ENCODE measurements at places on chromosomes 5 and 9.

DNA sequence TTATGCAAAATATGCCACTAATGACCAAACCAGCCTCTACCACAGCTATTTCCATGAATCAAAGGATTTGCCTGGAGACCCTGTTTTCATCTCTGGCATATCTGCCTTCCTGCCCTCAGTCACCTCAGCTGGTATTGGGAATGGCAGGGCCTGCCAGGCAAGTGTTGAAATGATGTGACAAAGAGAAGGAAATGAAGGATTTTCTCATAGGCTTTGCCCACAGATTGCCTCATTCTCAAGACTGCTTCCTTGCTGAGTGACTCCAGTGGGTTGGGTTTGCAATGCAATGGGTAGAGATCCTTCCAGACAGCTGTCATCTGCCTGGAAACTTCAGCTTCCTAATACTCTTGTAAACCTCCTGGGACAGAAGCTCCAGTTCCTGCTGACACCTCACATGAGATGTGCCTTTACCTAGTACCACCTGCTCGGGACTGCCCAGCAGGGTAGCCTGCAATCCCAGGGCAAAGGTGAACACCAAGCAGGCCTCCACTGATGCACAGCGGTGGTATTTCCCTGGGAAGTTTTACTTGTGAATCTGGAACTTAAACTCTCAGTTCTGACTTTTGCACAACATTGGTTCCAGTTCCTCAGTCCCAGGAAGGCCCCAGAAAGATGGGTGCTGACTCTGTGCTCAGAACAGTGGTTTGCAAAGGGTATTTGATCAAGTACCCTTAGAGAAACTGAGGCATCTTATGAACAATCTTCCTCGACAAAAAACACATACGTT is 64.8 kb upstream of the SLC1A1 start:
- DNase-seq: no peak

- DNase-seq: no peak
Measured at GRCh38 chr9:98502976-98503325, 205.8 kb downstream of the GABBR2 start.

GRCh38 chr5:84393969-84394368 is 9.3 kb upstream of the EDIL3 start:
- no peak for DNase-seq

DNA sequence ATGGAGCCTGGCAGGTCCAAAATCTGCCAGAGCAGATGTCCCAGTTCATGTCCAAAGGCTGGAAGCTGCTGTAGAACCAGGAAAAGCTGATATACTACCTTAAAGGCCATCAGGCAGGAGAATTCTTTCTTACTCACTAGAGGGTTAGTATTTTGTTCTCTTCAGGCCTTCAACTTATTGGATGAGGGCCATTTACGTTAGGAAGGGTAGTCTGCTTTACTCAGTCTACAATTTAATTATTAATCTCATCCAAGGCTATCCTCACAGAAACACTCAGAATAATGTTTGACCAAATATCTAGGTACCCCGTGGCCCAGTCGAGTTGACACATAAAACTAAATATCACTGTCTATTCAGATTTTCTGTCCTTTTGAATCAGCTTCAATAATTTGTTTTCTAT is 437.4 kb downstream of the TLE4 start:
- DNase-seq: no peak

DNA sequence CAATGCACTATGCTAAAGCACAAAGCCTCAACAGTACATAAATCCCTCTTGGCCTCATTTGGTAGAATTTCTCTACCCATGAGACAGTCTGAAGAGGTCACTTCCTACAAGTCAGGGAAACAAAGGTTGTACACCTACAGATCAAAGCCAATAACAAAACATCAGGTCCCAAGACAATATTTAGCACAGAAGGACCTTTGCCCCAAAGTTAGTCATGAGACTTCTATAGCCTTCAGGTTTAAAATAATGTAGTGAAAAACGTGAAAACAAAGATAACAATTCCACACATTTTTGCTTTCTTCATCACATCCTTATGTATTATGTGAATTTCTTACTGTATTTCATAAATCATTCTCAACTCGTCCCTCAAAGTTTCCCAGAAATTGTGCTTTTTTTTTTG is 15.8 kb downstream of the AFF4 start:
- no peak for DNase-seq

DNA sequence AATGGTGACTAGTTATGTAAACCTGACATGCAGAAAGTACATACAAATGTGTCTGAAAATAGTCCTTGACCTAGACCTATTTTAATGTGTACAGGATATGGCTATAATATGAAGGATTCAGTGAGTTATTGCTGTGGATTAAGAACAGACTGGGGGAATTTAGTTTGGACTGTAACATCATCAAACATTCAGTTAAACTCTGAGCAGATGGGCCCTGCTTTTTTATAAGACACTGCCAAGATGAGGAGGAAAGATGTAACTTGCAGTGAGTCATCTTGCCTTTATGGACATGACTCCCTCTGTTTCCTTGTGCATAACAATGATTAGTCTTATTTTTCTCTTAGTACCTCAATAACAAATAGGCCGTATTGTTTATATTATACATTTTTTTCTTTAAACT is 12.2 kb downstream of the PPP3R2 start:
- no peak for DNase-seq

- no peak for DNase-seq
Measured at GRCh38 chr5:110361471-110361870, 365.0 kb downstream of the TMEM232 start.

Measured in stimulated activated CD4-positive, alpha-beta T cell treated with anti-CD3 and anti-CD28 coated beads, Interleukin-2, amount 100 ng/mL, for 48 hours (primary cell).